ENCODE measurements at places on chromosomes 11 and 22.

GRCh38 chr22:46890819-46891218, 128.4 kb downstream of the TBC1D22A start:
- DNase-seq = no peak

DNA sequence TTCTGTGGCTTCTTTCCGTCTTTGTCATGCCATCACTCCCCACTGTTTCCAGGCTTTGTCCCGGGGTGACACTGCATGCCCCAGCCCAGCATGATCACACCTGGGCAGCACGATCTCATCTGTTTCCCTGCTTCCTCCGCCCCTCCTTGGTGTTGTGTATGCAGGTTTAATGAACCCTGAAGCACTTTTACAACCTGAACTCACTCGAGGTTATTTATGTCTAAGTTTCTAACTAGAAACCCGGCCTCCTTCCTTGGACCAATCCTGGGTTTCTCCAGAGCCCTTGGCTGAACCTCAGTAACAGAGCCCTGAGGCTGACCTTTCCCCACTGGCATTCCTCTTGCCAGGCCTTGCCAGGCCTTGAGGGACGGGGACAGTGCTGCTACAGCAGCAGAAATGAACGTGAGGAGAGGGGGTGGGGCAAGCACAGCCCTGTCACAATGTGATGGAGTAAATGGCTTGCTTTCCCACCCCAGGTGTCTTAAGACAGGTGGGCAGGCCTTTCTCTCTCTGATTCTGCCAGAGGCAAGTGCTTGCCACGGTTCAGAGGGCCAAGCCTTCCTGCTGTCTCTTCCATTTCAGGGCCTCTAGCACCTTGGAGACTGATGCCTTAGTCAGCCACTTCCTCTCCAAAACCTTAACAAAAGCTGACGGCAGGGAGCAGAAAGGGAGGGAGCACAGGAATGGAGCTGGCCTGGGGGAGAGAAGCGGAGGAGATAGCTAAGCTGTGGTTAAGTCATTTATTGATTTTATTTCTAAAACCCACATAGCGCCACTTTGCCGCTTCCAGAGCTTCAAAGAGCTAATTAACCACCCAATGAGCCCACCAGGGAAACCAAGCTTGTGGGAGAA, 3.1 kb upstream of the PYGM start:
- DNase-seq = no peak

DNA sequence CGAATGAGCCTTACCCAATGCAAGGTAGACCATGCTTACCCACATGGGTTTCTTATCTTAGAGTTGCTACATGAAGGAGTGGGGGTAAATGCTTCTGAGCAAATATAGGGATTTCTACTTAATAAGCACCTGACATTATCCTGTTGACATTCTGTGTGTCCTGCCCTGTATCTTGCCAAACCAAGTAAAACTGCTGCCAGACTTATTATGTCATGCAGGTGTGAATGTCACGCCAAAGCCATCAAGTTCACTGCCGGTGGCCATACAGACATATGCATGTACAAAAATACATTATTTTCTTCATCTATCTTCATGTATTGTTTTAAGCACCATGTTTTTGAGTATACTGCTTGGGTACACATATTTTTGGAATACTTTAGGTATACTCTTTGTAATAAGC, 70.2 kb downstream of the NOX4 start:
- DNase-seq = no peak

DNA sequence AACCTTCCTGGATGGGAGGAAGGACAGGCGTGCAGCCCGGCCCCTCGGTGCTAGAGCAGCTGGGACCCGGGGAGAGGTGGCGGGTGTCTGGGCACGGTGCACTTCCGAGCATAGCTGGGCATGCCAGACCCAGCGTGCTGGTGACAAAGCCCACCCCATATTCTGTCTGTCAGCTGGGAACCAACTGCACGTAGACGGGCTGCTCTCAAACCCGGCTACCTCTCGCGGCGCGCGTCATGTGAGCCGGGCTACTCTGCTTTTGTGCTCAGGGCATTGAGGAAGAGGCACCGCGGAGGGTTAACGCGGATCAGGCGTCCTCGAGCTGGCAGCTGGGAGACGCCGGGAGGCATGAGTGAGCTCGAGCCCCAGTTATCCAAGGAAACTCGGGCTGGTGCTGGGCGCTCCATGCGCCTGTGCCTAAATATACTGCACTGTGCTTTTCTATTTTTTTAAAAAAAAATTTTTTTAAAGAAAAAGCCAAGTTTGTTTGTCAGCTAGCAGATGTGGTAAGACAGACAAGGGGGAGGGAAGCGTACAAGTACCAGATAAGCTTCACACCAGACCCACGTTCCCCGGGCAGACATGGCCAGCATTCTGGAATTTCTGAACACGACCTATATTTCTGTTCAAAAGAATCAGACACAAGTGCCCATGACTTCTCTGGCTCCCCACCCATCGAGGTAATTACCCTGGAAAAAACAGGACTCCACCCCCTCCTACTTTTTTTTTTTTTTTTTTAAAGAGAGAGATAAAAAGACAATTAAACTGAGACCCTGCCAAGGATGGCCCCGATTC, 425.6 kb downstream of the SHANK2 start:
- no peak for DNase-seq

GRCh38 chr11:74412733-74413359, 14.6 kb upstream of the PGM2L1 start:
- no peak for DNase-seq

- DNase-seq = no peak
These were observed 3.5 kb upstream of the AMPD3 start for GRCh38 chr11:10451426-10452116.

- DNase-seq = no peak
These were observed 14.0 kb upstream of the MCHR1 start for GRCh38 chr22:40665312-40665711.

GRCh38 chr11:106391771-106392420, 314.4 kb downstream of the AASDHPPT start:
- DNase-seq = no peak

GRCh38 chr11:57100638-57101331, 81.0 kb upstream of the LRRC55 start:
- no peak for DNase-seq

DNA sequence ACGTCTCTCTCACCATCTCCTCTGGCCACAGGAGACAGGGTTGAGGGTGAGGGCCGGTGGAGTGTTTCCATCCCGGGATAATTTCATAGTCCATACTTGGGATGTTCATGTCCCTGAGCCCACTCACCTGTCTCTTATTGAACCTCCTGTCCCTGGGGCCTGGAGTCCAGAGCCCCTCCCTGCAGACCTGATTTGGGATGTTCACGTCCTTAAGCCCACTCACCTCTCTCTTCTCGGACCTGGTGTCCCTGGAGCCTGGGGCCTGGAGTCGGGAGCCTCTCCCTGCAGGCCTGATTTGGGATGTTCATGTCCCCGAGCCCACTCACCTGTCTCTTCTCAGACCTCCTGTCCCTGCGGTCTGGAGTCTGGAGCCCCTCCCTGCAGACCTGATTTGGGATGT, 868.2 kb downstream of the BRD1 start:
- no peak for DNase-seq

GRCh38 chr22:49760280-49760629, 67.4 kb downstream of the BRD1 start:
- no peak for DNase-seq

- no peak for DNase-seq
These were observed 53.0 kb downstream of the MICAL2 start for GRCh38 chr11:12163181-12163941.

- DNase-seq = no peak
These were observed 109.9 kb downstream of the CSNK2A3 start for GRCh38 chr11:11243209-11243589.

- DNase-seq = no peak
These were observed 35.0 kb upstream of the SLC1A2 start for GRCh38 chr11:35454362-35454761.

GRCh38 chr11:115677190-115677589, 173.0 kb upstream of the CADM1 start:
- DNase-seq = no peak

DNA sequence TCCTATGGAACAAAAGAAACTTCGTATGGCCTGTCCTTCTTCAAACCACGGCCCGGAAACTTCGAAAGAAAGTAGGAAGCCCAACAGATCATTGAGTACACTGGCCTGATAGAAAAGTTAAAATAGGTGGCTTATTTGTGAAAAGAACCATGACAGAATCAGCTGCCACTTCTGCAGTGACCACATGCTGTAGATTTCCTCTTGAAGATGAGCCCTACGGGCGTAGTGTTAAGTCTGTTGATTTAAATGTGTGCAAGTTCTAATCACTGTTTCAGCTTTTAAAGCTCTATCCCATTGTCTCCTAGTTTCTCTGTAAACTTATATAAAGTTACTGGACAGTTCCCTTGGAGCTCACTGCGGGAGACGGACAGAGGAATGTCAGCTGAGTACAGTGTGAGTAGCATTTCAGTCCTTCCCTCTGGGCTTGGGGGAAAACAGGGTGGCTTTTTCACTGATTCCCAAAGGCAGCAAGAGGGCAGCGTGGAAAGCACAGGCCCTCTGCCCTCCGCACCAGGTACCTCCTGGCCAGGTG, 17.8 kb downstream of the SAMM50 start:
- no peak for DNase-seq
